ENCODE measurements at places on chromosomes 12 and 14. TPM values are rescaled to one million over a fixed set of nuclear protein-coding genes. Genes with fewer than 3 reads are reported as not detected.

SIVA1 gene
- total RNA-seq: 135 TPM

FAM177A1 gene
- 37.1 TPM for total RNA-seq

BDKRB2 gene
- not detected for total RNA-seq

GRCh38 chr12:56216461-56216860 is 5.3 kb downstream of the RNF41 start:
- no peak for DNase-seq

DNA sequence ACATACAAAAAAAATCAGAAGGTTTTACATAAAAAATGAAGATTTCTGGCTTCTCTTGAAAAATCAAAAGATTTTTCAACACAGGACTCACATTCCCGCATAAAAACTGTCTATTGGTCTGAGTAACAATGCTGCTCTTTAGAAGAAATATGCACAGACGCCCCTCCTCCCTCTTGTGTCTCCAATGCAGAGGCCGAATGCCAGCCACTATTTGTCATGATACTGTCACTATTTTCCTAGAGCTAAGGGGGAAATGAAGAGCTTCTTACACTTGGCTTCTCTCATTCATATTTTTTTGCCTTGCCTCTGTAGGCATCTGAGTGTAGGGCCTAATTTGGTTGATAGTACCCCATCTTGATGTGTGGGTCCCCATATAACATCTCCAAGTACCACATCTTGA is 98.0 kb downstream of the BBS10 start:
- DNase-seq: no peak

DNA sequence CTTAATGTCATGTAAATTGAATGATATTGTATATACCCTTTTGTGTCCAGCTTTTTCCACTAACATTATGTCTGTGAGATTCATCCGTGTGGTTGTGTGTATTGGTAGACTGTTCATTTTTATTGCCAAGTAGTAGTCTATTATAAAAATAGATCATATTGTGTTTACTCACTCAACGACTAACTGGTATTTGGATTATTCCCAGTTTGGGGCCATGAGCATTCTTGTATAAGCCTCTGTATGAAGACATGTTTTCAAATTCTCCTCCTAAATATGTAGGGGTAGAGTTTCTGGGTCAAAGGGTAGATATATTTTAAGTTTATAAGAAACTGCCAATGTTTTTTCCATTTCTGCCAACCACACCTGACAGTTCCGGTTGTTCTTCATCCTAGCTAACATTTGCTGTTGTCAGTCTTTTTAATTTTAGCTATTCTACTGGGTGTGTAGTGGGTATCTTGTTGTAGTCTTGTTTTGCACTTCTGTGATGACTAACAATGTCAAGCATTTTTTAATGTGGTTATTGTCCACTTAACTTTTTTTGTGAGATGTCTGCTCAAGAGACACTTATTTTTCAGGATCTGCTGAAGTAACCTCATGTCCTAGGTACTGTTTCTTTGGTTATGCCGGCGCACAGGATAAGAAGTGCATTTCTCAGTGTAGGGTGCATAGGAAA is 93.2 kb downstream of the DACT1 start:
- DNase-seq: no peak

- DNase-seq: no peak
Observed at GRCh38 chr12:77746096-77746495, 84.6 kb upstream of the NAV3 start.

DNA sequence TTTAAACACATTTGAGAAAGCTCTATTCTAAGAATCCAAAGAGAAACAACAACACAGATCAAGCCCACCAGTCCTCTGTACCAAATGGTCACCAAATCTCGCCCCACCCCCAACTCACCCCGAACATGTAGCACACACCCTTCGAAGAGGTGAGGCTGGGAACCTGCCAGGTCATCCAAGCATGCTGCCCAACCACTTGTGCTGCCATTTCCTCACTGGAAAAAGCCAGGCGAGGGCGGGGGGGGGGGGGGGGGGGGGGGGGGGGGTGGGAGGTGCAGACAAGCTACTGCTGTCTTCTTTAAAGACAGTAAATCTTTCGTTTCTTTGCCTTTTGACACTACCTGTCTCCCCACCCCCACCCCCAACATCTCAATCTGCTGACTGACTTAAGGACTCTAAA is 59.9 kb downstream of the SETD3 start:
- no peak for DNase-seq
